ENCODE measurements at places on chromosomes 7 and 10.

DNA sequence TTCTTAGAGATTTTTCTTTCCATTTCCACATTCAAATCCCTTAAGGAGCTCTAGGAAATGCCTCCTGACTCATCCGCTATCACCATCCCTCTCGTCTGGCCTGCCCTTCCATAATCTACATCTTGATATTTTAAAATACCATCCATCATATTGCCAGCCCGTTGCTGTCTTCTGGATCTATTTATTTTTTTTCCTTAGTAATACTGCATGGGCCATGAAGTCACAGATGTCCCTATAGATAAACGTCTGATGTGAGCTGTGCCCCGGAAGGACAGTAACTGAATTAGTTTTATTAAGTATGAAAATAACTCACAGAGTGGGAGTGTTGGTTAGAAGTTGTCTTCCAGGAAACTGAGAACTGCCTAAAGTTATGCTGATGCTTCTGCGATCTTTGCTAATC is 76.2 kb downstream of the KLF6 start:
- no peak for DNase-seq

DNA sequence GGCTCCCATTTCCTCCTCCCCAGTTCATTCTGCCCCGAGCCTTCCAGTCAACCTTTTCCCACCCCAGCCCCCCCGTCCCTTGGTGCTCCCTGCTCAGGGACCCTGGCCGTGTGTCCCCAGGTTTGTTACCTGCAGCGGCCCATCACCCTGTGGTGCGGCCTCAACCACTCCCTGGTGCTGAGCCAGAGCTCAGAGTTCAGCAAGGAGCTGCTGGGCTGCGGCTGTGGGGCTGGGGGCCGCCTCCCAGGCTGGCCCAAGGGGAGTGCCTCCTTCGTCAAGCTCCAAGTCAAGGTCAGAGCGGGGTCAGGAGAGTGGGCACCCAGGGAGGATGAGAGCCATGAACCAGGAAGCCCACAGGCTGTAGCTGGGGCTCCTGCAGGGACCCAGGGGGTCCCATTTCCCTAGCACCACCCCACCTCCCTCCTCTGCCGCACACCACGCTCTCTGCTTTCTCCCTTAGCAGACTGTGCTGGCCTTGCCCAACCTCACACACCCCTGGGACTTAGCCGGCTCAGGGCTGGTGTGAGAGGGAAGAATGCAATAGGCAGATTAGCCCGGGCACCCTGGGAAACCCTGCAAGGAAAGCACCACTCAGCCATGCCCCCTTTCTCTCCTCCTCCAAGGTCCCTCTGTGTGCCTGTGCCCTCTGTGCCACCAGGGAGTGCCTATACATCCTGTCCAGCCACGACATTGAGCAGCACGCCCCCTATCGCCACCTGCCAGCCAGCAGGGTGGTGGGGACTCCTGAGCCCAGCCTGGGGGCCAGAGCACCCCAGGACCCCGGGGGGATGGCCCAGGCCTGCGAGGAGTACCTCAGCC is 2.0 kb upstream of the PCOLCE start:
- DNase-seq: no peak

DNA sequence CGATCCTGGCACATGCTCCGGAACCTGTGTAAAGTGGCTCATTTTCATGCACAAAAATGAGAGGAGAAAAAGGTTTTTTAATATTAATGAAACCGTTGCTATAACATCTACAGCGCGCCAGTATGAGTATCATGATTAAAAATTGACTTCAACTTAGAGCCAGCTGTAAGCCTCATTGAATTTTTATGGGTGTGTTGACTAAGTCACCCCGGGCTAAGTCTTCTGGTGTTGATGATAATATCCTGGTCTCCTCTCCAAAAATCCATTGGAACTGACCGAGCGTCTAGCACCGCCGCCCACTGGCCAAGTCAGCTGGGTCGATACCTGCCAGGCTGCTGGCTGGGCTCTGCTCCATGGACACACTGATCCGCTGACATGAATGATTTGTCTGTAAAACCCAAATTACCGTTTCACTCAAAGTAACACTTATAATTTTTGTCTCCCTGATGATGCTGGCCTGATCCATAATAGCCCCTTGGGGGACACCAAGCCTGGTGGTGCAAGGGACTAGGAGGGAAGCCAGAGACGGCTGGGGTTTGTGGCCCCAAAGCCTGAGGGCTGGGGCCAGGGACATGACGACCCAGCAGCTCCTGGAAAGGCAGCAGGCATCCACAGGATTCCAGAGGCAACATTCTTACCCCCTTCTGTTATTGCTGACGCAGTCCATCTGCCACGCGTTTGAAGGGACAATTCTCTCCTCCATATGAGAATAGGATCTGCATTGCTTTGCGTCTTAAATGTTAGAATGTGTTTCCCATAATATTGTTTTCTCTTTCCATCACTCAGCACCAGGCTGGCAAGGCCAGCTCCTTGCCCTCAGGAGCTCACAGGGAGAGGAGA is 131.0 kb upstream of the PPP2R2D start:
- DNase-seq: no peak

DNA sequence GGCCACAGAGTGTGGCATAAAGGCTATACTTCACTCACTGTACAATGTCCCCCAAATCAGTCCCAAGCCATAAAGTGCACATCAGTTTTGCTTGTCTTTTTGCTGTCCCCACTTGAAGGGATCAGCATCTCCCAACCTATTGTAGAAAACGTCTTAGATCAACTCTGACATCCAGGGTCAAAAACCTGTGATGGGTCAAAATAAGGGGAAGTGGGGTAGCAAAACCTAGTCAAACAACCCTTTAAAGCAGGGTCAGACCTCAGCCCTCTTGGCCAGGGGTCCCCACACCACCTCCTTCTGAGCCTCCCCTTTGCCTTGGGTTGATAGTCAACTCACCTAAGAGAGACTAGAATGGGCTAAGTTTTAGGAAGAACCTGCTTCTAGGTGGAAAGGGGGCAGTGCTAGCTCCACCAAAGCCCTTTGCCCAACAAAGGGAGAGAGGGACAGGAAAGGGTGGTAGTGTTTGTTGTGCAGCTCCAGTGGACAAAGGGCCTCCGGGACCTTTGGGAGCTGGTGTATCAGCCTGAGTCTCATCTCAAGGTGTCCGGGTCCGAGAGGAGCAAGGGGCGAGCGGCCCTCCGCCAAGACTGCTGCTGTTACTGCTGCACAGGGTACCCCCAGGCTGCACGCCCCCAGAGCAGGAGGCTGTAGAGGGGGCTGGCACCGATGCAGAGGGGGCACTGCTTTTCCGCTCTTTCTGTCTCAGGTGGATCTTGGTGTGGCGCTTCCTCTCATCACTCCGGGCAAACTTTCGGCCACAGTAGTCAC is 3.3 kb downstream of the EGR2 start:
- DNase-seq: no peak

- DNase-seq: no peak
Observed at GRCh38 chr10:86936661-86937501, 20.5 kb downstream of the MMRN2 start.

GRCh38 chr10:114087655-114088054 is 44.0 kb downstream of the ADRB1 start:
- no peak for DNase-seq

DNA sequence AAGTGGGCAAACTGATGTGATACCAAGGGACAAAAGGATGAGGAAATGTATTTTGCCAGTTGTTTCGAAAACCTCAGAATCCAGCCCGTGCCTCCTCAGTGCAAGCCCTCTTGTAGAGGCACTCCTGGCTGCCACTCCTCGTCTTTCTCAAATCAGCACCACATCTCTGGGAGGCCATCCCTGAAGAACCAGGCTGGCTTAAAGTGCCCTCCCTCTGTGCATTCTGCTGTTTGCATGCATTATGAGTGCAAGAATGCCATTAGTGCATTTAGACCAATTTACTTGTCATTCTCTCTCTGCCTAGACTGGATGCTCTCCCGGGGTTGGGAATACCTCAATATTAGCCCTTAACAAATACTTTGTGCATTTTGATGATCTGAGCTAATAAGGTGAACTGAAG is 19.9 kb upstream of the FAM180A start:
- no peak for DNase-seq

GRCh38 chr7:91814189-91814588 is 66.3 kb downstream of the MTERF1 start:
- no peak for DNase-seq

DNA sequence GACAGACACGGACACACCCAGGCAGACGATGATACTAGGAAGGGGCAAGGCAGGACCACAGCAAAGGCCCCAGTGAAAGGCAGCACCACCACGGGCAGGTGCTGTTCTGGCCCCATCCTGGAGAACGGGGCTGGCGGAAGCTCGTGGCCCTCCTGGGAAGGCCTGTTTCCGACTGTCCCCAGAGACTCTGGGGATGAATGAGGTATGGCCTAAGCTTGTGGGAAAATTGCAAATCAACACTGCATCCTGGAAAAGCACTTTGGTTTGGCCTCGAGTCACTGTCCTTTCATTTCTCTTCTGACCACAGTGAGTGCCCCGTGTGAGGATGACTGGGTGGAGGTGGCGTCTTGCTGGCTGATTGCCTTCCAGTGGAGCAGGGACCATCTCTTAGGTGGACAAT is 81.6 kb upstream of the ANLN start:
- DNase-seq: no peak

GRCh38 chr10:89655722-89656121 is 10.7 kb upstream of the PANK1 start:
- DNase-seq: peak; percentile 88

DNA sequence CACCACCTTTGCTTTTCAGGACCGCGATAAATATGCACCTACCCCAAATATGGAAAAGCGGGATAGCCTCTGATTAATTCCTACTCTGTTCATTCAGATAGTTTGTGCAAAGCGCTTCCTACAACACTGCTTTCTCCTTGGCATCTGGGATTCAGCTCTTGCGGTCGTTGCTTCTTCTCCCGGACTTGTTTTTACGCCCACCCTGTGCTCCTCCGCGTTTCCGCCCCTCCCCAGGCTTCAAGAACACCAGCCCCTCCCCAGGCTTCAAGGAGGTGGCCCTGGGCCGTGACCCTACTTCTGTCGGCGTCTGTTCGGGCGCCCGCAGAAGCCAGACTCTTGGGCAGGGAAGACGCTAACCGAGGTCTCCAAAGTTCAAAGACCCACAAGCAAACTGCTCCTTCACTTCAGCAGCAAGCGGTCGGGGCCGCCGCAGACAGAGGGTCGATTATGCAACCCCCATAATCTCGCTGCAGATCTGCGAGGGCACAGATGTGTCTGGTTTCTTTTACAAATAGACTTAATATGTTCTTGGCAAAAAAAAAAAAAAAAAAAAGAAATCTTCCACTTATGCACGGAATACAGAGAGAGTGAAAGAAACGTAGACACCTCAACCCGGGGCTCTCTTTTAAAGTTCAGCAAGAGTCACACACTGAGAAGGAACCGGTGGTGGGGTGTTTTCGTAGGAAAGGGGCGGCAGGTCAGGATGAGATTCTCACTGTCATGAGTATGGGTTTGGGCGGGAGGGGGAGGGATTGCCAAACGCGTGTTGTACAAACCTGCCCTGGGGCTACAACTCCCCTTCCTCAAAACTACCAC is 1.9 kb downstream of the DLX5 start:
- DNase-seq: no peak

DNA sequence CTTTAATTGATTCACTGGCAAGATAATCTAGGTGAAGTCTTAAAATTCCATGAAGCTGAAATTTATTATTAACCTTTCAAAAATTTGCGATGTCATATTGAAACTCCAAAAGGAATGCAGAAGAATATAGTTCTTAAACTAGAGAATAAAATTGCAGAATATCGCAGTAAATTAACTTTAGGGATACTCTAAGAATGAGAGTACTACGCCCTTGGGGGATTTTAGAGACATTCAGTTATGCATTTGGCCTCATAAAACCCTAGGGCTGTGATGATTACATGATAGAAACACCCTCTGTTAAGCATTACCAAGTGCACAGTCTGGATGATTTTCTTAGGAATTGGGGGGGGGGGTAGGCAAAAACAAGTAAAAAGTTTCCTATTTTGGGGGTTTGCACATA is 3.7 kb downstream of the WNT2 start:
- DNase-seq: no peak

- no peak for DNase-seq
Observed at GRCh38 chr7:115024276-115024675, 102.4 kb downstream of the MDFIC start.

GRCh38 chr7:116455009-116455408 is 44.5 kb upstream of the CAV2 start:
- no peak for DNase-seq

GRCh38 chr10:12711350-12711708 is 290.2 kb downstream of the CCDC3 start:
- DNase-seq: no peak

GRCh38 chr7:114302858-114303257 is 111.8 kb upstream of the FOXP2 start:
- no peak for DNase-seq

DNA sequence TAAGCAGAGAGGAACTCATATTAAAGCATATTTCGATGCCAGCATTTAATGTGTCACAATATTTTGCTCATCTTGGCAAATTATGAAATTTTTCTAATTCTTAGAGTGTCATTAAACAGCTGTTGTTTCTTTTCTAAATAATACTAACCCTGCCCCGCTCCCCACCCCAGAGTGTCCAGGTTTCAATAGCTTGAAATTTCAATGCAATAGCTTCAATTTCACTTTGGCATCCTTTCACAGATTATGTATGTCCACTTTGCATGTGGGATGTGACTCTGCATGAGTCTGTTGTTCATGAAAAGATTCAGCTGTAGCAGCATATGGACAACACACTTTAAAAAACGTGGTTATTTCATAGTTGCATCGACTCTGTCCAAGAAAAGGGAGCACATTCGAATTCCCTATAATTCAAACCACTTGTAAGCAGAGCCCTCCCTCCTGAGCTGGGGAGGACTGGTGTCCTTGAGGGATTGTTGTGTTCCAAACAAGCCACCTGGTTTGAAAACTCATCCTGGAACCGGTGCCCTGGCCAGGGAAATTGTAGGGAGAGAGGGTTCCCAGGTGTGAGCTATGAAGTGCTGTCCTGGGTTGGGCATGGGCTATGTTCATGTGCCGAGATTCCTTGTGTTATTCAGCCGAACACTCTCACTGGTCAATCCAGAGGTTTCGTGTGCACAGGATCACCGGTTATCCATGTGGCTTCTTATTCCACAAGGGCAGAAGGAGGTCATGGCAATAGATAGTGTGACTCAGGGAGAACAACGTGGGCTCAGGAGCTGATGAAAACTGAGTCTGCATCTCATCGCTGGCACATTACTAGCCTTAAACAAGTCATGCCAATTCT is 64.6 kb upstream of the CREB5 start:
- DNase-seq: no peak

DNA sequence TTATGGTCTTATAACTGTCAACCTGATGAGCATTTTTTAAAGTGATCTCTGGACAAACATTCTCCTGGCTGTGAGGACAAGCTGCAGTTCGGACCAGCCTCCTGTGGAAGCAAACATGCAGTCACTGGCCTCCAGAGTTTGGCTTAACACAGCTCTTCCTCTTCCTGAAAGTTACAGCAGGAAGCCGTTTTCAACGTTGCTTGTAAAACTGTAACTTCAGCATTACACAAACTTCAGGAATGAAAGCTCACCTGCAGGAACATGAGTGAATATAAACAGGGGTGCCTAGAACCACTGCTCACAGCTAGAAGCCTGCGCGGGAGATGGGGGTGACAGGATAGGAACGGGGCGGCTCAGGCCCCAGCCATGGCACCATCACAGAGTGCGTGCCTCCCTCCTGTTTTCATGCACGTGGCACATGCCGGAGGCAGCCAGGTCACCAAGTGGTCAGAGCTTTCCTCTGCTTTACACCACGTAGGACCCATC is 292.9 kb upstream of the PITRM1 start:
- no peak for DNase-seq

GRCh38 chr10:53079283-53079682 is 306.7 kb upstream of the MBL2 start:
- no peak for DNase-seq

- no peak for DNase-seq
Observed at GRCh38 chr10:6194311-6194710, 8.4 kb upstream of the PFKFB3 start.

GRCh38 chr10:96673318-96674099 is 46.8 kb downstream of the PIK3AP1 start:
- DNase-seq: peak; percentile 80

GRCh38 chr7:75624134-75624832 is 114.5 kb downstream of the HIP1 start:
- no peak for DNase-seq

Data from NAMALWA (cell line).